WTC11 (cell line): ENCODE measurements at places on chromosomes 6 and 20.

DNA sequence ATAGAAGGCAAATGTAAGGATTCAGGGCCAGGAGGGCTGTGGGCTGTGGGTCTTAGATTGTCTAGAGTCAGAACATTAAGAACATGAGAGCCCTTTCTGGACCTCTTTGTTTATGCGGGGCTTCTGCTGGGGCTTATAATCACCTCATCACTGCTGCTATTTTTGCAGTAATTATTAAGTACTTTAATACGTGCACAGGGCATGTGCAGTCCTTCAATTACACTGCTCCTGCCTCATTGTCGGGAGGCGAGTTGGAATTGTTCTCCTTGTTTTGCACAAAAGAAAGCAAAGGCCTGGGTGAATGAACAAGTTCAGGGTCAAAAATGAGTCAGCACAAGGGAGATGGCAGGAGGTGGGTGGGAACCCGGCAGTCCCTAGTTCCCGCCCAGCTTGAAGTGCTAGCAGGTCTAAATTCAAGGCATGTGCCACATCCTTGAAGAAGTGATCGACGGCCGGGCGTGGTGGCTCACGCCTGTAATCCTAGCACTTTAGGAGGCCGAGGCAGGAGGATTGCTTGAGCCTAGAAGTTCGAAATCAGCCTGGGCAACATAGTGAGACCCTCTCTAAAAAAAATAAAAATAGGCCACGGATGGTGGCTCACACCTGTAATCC lies 34.4 kb upstream of the PTPN1 start:
- peaks cover 6% of the 10 kb centered on the region; the same call in 1 of the 2 replicates for H3K4me1 ChIP-seq
- no peak overlapping the region for H3K27ac ChIP-seq
- H3K36me3 ChIP-seq, result no peaks in the 10 kb centered on the region

- no peak overlapping the region for H3K27ac ChIP-seq
- no peak overlapping the region for H3K4me3 ChIP-seq
- H3K36me3 ChIP-seq, result peaks cover 3% of the 10 kb centered on the region
- H3K27me3 ChIP-seq, result no peaks in the 10 kb centered on the region
Observed at GRCh38 chr6:81762606-81763005, 10.1 kb upstream of the TENT5A start.

DNA sequence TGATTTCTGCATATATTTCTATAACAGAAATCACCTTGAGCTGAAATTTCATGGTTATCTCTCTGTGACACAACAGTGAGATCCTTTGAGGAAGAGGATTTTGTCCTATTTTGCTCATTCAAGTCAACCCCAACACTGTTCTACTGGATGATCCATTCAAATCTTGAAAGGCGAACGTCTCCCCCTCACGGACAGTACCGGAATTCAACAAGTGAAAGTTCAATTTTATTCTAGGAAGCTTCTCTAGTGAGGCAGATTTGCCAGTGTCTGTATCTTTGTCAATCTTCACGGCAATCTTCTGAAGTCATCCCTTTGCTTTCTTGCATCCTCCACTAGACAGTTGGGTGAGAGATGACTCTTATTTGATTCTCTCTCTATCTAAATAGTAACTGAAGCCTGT lies 91.7 kb upstream of the PDE7B start:
- no peaks in the 10 kb centered on the region for H3K27me3 ChIP-seq
- H3K4me1 ChIP-seq, result no peaks in the 10 kb centered on the region
- H3K27ac ChIP-seq, result no peak overlapping the region
- H3K4me3 ChIP-seq, result no peak overlapping the region

- peaks cover 15% of the 10 kb centered on the region for H3K36me3 ChIP-seq
- no peaks in the 10 kb centered on the region for H3K27me3 ChIP-seq
Observed at GRCh38 chr6:5214570-5215052, 46.1 kb downstream of the LYRM4 start.
